ENCODE measurements at places on chromosomes 7 and 10.
A peak's percentile ranks its signal among the peaks of the same experiment; 100 is the strongest.

DNA sequence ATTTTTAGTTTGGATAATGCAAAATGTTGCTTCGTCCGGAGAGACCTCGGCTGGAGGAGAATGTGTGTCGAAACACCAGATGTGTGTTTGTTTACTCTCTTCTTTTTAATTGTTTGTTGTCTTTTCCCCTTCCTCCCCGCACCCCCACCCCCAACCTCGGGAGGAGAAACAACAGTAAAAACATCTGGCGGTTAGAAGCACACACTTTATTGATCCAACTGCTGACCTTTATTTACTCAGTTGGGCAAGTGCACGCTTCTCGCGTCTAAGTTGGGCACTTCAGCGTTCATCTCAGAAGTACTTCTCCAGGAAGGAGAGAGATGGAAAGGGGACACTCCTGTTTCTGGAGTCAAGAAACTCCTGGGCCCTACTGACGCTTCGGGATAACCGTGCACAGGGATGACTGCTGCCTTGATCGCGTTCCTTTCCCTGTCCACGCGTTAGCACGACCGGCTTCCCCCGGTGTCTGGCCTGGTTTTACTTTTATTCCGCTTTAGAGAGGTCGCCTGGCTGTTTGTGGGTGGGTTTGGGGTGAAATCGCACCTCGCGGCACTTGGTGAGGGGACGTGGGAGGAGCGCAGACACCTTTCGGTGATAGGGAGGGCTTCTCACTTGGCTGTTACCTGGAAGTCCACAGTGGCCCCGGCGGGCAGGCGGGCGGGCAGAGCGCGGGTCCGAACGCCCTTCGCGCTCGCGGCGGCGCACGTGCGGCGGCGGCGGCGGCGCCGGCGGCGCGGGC is 168.3 kb upstream of the PPP1R3A start:
- DNase-seq: peak; percentile 11

- no peak for DNase-seq
These were observed 53.4 kb downstream of the NRCAM start for GRCh38 chr7:108402865-108403264.

GRCh38 chr10:79049931-79050895 is 18.6 kb upstream of the ZMIZ1 start:
- DNase-seq: no peak

DNA sequence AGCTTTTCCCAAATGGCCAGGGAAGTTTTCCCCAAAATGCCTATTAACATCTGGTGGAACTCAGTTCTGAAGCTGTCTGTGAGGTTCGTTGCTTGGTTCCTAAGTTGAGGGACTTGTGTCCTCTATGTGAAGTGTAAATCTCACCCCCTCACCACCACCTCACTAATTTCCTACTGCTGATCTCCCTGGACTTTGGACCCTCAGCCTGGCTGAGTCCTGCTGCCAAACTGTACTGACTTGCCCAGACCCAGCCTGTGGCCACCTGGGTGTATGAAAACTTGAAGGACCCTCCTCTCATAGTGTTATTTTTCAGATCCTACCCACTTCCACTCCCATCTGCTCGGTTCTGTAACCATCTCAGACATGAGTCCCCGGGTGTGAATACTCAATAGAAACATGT is 94.9 kb downstream of the MET start:
- DNase-seq: no peak

DNA sequence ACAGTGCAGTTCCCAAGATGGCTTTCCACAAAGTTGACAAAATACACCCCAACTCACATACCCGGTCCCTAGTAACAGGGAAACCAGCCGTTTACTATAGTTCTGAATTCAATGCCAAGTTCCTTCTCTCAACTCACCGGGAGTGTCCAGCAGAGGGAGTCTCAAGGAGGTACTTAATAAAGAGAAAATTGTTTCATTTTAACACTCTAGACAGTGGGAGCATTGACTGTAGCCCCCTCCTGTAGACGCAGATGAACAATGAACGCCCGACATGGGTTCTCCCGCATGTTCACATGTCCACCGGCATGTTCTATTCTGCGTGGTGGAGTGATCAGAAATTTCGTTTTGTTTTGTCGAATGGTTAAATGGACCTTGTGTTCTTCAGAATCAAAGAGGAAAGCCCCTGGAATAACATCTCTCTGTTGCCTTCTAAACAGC is 1.9 kb downstream of the HIPK2 start:
- peak; percentile 89 for DNase-seq

DNA sequence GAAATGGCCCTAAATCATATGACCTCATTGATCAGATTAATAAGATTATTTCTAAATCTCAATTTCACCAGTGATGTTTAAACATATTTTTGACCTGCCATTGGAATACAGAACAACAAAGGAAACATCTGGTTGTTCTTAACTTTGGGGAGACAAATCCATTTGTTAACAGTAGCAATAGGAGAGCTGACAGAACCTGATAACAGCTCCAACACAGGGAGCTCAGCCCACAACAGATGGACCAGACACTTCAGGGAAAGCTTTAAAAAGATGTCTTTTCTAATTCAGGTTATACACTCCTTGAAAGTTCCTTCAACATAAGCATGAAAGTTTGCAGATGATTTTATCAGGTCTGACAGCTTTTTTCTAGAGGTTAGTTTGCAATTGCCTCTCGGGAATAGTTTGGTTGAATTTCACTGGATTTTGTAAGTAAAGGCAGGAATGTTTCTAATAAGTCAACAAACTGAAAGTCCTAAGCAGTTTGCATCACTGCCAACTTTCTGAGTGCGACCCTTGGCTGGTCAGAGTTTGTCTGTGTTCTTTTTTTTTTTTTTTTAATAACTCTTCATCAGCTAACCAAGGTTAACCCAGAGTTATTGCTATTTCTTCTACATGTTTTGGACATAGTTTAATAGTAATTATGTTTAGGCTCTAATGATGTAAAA is 6.5 kb upstream of the MET start:
- DNase-seq: no peak

DNA sequence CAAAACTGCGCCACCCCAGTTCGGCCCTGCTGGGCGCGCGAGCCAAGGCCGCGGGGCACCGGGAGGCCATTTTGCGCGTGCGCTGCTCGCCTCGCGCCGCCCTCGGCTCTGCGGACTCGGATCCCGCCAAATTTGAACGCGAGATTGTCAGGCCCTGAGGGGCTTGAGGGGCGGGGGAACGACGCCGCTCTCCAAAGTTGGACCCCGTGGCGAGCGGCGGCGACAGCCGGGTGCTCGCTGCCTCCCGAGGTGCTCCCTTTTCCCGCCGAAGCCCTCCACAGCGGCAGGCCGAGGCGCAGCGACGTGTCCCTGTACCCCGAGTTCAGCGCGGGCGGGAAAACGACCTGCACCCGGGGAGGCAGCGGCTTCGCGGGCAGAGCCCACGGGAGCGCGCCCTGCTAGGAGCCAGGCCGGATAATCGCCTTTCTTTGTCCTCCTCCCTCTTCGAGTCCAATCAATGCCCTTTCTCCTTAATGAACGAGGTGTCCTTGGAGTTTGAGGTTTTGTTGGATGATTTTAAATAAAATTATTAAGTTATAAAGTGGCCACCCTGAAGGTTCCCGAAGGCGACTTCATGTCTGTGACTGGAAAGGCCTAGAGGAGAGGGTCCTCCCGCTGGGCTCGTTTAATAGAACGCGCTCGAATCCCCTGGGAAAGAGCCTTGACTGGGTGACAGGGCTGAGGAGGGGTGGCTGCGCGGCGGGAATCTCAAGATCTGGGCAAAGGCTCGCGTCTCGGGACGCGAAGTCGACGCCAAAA is 10.7 kb upstream of the SPAG6 start:
- no peak for DNase-seq

DNA sequence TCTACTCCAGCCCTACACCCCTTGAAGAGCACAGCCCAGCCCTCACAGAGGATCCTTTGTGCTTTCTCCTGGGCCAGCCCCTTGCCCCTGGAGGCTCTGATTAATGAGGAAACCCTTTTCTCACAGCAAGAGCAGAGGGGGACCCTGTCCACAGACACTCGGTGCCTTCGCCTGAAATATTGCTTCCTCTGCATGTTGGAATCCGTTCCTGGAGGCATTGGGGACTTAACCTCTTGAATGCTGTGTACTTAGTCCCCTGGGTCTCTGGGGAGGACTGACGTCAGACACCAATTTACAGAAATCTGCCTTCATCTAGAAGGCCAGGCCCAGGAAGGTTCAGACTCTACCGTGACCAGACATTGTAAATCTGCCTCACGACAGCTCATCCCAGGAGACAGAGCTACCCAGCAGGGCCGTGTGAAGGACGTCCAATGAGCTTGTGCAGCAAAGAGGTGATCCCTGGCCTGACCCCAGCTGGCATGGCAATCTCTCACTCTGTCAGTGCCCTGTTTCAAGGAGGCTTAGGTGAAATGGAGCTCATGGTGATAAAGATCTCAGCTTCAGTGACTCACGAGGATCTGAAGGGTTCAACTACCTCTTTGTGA is 8.1 kb upstream of the TMEM72 start:
- DNase-seq: peak; percentile 55

- no peak for DNase-seq
These were observed 86.5 kb downstream of the FOXL3 start for GRCh38 chr7:376306-377079.

DNA sequence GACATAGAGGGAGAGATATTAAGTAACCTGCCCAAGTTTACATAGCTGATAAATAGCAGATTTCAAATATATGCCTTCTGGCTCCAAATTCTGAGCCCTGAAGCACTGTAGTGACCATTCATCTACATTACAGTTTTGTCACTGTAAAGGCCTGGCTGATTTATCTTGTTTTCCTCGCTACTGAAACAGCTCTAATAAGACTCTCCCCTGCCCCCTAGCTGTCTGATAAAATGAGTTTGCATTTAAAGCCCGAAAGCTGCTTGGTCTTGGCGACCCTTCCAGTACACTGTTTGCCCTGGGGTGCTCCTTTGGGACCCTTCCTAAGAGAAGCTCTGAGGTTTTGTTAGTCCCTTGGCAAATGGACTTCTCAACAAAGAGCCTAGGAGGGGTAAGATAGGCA is 59.7 kb upstream of the RAB11FIP2 start:
- DNase-seq: no peak

DNA sequence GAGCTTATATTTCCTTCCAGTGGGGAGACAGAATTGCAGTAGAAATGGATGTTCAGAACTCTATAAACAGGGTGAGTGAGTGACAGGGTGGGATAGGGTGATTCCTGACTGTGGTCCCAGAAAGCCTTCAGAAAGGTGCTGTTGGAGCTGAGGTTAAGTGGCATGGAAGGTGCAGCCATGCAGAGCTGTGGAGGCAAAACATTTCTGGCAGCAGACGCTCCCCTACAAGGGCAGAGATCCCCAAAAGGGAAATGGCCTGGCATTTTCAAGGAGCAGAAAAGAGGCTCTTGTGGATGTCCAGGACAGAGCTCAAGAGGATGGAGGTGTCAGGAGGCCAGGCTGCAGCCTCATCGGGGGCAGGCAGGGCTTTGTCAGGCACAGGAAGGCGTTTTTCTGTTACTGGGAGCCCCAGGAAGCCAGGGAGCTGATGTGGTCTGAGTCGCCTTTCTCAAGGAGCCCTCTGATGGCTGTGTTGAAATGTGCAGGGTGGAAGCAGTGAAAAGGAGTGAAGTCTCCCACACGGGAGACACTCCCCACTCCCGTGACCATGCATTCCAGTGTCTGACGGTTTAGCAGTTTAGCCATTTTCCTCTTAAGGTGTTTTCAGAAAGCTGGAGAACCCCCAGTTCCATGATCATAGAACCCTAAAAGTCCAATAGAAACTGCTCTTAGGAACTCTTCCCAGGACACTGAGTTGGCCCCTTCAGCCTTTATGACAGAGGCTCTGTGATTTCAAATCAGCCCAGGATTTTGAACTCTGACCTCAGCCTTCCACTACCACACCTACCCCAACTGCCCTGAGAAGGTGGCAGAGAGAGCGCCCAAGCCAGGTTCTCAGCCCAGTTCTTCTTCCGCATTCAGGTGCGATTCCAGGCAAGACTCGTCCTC is 96.2 kb downstream of the C10orf105 start:
- no peak for DNase-seq

- DNase-seq: no peak
These were observed 142.1 kb downstream of the CDK14 start for GRCh38 chr7:90738249-90738648.

DNA sequence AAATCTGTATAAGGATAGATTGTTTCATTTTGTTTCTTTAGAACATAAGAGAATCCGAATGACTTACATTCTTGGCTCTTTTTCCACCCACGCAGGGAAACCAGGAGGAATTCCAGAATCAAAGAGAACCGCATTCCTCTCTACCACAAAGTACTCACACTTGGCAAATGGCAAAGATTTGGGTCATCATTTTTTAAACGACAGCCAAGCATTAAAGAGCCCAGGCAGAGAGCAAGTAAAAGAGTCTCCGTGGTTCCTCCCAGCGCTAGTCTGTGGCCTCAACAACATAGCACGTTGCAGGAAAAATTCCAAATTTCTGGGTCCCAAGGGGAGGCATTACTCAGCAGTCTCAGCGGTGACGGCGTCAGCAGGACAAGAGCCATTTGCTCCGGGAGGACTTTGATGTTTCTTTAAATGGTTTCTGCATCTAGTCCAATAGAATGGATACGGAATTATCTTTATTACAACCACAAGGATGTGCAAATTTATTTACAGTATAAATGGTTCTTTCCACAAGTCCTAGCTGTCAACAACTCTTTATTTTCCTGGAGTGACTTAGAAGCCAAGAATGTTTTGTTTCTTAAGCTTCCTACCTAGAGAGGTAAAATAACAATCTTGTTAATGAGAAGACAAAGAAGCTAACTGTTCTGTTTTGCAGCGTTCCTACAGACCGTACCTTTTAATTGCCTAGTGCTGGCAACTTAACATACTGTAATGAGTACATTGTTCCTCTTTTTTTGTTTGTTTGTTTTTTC is 232.5 kb downstream of the SKIDA1 start:
- DNase-seq: peak; percentile 87

- no peak for DNase-seq
These were observed 34.5 kb downstream of the ZNF775 start for GRCh38 chr7:150413640-150414081.

- DNase-seq: no peak
These were observed 165.2 kb downstream of the AMPH start for GRCh38 chr7:38465956-38466355.

GRCh38 chr7:70612811-70613210 is 519.1 kb upstream of the GALNT17 start:
- DNase-seq: peak; percentile 27

GRCh38 chr10:11863353-11864109 is 40.4 kb downstream of the PROSER2 start:
- DNase-seq: no peak

DNA sequence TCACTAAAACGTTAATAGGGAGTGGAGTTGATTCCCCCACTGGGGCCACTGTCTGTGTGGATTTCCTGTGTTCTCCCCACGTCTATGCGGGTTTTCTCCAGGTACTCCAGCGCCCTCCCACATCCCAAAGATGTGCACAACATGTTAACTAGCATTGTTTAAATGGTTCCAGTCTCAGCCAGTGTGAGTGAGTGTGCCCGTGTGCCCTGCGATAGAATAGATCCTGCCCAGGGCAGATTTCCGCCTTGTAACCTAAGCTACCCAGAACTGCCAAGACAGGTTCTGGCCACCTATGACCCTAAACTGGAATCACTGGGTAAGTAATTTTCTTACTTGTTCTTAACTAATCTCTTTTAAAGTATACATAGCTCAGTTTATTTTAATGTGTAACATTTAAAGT is 58.5 kb downstream of the CCDC6 start:
- no peak for DNase-seq

GRCh38 chr10:110498087-110498981 is 627 bp downstream of the DUSP5 start:
- DNase-seq: no peak

Data from left kidney (tissue), 8 donors.